Activated CD4-positive, alpha-beta memory T cell treated with anti-CD3 and anti-CD28 coated beads, Interleukin-2, amount 10 ng/mL, durations not matched to agents 7 days and 5 days (primary cell): ENCODE measurements at places on chromosomes 2 and 18. TPM values are rescaled to one million over a fixed set of nuclear protein-coding genes. Genes with fewer than 3 reads are reported as not detected.

GRCh38 chr18:12011957-12012549 is 30.7 kb downstream of the IMPA2 start:
- no peak for DNase-seq

DNA sequence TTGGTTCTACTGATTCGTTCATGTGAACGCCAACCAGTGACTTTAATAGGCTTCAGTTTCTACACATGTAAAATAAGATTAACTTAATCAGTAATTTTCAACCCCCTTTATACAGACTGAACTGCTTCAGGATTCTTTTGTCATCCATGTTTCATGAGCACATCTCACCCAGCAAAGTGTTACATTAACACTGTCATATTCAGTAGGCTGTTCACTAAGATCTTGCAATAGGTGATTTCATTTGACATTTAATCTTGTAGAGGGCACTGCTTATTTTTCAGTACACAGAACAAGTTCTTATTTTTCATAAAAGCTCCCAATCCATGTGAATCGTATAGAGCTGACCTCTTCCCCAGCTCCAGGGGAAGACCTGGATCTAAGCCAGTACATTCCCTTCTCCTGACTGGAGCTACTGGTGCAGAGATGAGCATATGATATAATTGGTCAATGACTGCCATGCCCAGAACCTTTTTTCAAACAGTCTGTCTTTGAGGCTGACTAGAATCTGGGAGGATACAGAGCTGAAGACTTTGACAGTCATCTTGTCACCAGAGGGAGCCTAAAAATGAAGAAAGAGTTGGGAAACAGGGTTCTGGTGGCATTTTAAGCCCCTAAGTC is 72.2 kb upstream of the CHRNA1 start:
- DNase-seq, result no peak

DNA sequence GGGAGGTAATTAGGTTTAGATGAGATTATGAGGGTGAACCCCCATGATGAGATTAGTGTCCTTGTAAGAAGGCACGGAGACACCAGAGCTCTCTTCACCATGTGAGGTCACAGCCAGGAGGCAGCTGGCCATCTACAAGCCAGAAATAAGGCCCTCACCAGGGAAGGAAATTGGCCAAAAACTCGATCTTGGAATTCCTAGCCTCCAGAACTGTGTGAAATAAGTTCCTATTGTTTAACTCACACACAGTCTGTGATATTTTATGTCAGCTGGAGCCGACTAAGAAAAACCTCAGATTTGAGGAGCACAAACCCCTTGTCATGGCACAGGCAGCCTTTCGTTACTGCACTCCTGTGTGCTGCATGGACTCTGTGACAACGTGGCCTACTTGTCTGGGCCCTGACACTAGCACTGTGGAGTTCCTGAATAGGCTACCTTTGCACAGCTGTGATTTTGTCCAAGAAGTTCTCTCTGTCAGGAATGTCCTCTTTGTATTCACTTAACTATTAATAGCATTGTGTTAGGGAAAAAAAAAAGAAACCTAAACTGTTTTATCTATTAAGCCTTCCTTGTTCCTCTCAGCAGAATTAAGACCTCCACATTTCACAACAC is 319.8 kb downstream of the TDRD15 start:
- no peak for DNase-seq

GRCh38 chr18:76558881-76559667 is 64.0 kb upstream of the ZNF516 start:
- no peak for DNase-seq

GRCh38 chr2:237669628-237670392 is 42.4 kb downstream of the LRRFIP1 start:
- no peak for DNase-seq

DNA sequence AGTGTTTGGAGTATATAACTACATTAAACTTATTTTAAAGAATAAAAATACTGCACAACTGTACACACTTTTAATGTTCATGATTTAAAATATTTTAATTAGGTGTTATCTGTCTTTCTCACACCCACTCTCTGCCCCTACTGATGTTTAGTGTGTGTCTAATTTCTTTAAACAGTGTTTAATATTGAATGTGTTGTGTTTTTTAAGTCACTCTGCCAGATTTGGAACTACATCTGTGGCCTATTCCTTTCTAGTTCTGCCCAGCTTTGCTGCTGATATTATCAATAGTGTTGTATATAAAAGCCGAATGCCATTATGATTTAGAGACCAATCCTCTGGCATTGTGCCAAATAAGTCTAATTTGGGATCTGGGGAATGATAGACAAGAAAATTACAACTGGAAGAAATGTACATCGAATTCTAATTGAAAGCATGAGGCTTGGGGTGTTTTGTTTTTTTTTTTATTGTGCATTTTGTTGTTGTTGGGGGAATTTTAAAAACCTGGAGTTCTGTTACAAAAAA is 398.0 kb downstream of the CPS1 start:
- DNase-seq, result no peak

GRCh38 chr18:48896875-48897511 is 53.8 kb downstream of the SMAD7 start:
- peak; percentile 27 for DNase-seq

DNA sequence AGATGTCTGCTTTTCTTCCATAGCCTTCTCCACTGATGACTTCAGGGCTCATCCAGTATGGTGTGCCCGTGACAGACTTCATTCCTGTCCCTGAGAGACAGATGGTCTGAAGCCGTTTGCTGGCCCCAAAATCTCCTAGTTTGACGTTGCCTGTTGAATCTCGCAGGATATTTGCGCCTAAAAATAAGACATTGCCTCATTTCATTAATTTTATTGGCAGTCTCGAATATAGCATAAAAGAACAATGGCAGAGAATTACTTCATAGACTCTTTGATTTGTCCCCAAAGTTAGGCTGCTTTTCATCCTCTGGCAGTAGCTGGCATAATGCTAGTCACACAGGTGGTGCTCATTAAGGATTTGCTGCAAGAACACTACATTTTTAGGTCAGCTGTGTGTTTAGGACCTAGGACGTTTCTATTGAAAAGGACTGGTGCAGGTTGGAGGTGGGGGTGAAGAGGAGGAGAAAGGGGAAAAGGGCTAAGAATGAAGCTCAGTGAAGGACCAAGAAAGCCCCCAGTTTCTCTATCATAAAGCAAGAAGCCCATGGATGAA is 14.7 kb upstream of the ERCC3 start:
- DNase-seq, result no peak

GRCh38 chr2:85167479-85167878 is 34.3 kb downstream of the TCF7L1 start:
- DNase-seq, result no peak

DNA sequence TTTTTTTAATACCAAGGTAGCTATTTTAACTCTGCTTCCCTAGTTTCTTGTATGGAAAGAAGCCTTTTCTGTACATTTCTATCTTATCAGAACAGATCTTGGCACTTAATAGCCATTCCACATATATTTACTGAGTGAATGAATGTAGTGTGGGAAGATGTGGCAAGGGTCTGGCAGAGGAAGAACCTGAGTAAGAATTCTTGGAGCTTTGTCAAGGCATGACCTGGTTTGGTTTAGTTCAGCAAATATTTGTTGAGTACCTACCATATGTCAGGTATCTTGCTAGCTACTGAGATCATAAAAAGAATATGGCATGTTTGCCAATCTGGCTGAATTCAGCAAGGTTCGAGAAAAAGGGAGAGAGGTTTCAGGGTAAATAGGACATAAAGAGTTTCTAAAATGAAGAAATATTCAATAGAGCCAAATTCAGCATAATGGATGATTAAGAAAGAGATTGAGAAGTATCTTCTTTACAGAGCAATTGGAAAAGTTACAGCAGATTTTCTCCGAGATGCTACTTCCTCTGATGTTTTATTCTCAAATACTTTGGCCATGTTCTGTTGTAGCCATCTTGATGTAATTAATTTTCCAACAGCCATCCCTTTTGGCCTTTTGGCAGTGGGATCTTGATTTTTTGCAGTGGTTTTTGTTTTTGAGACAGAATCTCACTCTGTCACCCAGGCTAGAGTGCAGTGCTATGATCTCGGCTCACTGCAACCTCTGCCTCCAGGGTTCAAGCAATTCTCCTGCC is 21.7 kb upstream of the MEP1B start:
- DNase-seq, result no peak

DNA sequence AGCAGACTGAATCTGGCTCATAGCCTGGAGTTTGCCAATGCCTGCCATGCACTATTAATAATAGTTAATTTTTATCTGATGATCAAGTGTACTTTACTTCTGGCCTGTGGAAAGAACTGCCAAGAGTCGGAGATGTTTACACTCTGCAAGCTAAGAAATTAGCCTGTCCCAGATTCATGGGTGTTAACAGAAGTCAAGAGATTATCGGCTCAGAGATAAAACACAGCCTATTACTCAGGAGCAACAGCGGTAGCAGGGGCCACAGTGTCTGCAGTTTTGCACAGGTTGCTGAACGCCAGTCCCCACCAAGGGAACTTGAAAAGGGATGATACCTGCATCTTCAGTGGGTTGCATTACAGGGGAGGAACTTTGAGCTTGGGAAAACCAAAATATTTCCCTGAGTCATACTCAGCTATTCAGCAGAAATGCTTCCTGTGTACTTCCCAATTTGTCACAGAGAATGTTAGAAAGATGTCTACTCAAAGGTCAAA is 4.3 kb upstream of the ADI1 start:
- no peak for DNase-seq

GRCh38 chr2:239326831-239327535 is 73.8 kb downstream of the HDAC4 start:
- DNase-seq, result peak; percentile 82

GRCh38 chr2:12261986-12262680 is 454.6 kb upstream of the TRIB2 start:
- no peak for DNase-seq

DNA sequence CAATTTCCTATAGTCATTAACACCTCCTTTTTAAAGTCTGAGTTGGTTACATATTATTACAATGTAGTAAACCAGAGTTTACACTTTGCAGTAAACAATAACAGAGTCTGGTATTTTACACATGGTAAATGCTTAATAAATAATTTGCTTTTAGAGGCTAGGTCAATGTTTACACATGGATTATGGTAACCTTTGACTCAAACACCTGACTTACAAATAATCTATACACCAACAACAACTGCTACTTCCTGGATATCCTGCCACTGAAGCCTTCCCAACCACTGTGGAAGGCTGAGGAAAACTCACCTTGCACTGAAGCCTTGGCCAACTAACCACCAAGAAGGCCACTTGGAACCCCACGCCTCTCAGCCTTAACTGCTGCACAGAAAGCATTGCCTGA is 5.4 kb downstream of the ALS2 start:
- DNase-seq, result no peak

DNA sequence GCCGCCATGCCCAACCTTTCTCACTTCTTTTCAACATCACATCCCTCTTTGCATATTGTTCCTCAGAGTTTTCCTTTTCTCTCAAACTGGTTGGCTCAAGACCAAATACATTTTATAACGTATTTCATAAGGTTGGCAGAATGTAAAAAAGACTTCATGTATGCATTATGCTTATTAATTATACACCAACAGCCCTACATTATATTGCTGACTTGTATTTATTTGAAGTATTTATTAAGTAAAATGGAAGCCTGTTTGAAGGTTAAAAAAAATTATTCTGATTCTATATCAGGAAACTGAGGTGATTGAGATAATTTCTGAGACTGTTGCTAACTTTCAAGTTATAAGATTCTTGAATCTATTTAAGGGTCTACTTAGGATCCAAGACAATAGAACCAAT is 208.0 kb upstream of the KCNH7 start:
- DNase-seq, result no peak

DNA sequence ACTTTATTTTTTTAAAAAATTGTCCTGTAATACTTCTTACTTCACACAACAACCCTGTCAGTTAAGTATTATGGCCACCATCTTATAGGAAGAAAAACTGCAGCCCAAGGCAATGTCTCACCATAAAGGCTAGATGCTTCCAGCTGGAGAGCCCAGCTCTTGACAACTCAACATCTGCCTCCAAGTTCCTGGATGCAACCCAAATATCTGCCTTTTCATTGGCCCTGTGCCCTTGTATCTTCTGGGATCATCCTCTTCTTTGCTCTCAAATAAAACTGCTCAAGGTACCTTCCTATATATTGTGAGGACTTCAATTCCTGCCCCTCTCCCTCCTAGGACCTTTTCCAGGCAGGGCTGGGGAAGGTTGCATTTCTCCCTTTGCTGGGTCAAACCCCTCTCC is 69.5 kb downstream of the BIN1 start:
- no peak for DNase-seq

The MYCN gene
- total RNA-seq, result not detected

The CXCR1 gene
- total RNA-seq, result 2.7 TPM

The SKOR2 gene
- total RNA-seq, result not detected

The CPLX4 gene
- total RNA-seq, result not detected

The IL36RN gene
- total RNA-seq, result not detected

The MAL gene
- 202 TPM for total RNA-seq
